Posterior cingulate gyrus (tissue), 11 donors: ENCODE measurements at places on chromosomes 5 and 9.

- DNase-seq = no peak
Observed at GRCh38 chr5:133150909-133151544, 99.2 kb downstream of the HSPA4 start.

GRCh38 chr5:179260324-179261070, 84.8 kb downstream of the ADAMTS2 start:
- no peak for DNase-seq

- peak; percentile 17 for DNase-seq
Observed at GRCh38 chr5:38994324-38994927, 79.8 kb downstream of the RICTOR start.

DNA sequence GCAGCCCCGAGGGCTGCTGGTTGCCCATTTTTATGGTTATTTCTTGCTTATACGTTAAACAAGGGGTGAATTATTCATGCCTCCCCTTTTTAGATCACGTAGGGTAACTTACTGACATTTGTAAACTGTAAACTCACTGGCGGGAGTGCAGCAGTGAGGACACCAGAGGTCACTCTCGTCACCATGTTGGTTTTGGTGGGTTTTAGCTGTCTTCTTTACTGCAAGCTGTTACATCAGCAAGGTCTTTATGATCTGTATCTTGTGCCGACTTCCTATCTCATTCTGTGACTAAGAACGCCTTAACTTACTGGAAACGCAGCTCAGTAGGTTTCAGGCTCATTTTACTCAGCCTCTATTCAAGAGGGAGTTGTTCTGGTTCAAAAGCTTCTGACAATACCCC, 155.0 kb upstream of the PRDM9 start:
- DNase-seq = no peak

DNA sequence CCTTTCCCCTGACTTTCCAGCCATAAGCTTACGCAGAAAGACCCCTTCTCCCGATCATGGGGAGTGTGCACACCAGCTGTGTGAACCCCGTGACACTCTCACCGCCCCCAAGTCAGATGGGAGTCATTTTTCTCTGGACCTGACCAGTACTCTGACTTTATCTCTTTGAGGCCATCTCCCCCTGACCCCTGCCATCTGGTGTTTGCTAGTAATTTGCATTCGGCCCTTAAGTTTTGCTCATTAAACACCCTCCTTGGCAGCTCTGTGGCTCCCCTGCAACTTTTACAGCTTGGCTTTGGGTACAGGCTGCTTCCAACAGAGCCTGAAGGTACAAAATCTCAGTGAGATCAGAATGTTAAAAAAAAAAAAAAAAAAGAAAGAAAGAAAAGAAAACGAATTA, 43.9 kb downstream of the PDZD2 start:
- no peak for DNase-seq

DNA sequence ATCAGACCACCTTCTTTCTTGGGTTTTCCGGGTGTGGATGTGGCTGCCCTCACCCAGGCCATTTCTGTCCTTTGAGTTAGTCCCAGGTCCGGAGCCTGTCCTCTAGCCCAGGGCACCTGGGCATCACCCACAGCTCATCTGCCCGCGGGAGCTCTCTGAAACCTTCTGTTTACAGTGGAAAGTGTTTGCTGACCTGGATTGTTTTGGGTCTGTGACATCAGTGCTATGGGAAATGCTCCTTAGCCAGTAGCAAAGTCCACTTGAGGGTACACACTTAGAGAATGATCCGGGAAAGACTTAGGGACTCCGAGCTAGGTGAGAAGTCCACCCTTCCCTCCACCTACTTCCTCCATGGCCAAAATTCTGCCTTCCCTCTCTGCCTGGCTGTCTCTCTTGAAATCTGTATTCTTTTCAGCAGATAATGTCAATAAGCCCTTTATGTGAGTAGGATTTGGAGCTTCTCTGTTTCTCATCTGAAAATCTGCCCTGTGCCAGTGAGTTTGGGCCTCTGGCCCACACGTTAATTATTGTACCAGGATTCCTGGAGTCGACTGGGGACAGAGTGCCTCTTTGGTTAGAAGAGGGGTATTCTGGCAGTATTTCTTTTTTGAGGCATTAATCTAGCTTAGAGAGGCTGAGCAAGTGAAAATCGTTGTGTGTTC, 19.9 kb downstream of the ABLIM3 start:
- DNase-seq = no peak

GRCh38 chr9:121945281-121945680, 147.8 kb downstream of the TTLL11 start:
- DNase-seq = no peak

DNA sequence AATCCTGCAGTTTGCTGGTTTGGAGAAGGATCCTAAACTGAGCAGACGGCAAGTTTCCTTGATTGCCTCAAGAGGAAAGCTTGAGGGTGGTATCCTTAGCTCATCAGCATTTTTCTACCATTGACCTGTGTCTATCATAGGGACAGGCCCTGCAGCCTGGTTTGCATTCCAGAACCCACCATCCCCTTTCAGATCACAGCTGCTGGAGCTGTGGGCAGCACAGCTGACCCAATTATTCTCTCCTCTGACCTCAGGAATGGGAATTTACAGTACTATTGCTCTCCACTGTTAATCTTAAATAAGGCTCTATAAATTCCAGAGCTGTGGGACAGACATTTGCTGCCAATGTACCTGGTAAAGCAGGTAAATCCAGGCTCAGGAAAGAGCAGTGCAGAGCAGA, 163.0 kb downstream of the SPOCK1 start:
- DNase-seq = no peak

DNA sequence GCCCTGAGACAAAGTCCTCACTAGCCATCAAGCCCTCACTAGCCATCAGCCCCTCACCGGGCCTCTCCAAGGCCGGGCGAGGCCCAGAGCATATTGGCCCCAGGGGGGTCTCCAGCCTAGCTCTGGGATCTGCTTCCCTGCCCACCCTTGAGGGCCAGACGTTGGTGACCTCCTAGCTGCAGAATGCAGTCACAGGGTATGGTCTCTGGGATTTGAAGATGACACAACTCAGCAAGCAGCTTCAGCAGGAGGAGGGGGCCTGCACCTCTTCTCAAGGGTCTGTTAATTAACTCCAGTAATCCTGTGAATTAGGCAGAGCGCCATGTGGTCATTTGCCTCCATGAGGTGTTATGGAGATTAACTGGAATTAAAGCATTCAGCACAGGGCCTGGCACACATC, 116.9 kb upstream of the SPOCK1 start:
- DNase-seq = no peak

DNA sequence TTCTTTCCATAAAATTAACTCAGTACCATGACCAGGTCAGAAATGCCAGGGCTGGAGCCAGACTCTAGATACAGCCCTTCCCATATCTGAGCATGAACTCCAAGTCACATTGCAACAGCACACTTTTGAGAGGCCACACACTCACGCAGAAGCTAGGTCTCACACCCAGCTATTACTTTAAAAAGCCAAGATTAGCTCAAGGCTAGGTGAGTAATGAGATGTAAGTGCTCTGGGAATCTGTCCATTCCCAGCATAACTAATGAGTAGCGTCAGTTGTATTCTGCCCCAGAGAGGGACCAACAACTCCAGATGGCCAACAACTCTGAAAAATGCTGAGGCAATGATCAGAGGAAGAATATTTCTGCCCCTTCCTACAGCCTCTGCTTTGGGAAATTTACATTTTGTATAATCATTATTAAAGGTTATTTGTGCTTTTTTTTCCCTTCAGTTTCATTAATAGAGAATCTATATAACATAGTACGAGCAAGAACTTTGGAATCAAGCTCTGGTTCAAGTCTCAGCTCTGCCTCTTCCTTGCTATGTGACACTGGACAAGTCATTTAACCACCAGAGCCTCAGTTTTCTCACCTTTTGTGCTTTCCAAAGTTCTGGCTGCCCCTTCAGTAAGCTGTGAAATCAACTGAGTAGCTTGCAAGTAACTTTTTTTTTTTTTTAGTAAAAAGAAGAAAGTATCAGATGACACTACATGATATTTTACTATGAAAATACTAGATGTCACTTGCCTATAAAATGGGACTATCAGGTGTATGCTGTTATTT, 118.3 kb downstream of the NR6A1 start:
- DNase-seq = no peak

DNA sequence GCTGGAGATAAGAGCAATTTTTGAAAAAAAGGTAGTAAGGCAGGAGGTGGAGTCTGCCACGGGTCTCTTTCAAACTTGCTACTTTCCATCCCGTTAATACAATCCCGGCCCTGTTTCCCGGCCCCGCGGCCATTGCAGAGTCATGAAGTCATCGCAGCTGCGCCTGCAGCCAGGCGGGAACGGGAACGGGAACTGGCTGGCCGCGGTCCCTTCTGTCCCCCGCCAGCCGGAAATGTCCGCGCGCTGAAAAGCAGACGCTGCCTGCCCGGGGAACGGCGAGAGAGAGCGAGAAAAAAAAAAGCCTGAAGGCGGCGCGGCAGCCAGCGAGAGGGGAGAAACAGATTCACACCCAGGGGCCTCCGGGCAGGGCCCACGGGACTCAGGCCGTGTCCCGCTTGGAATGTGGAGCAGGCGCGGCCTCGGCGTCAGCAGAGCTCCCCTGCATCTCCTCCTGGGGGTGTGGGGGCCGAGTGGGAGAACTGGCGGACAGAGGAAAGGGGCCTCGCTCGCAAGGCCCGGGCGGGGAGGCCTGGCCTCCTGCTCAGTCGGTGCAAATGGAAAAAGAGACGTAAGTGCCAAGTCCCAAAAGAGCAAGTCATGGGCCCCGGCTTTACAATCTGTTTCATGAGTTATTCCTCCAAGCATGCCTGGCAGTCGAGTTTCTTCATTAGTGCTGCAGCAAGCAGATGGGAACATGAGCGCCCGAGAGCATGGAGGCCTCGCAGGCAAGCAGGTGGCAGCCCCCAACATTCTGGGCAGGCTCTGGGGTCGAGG, 201.2 kb upstream of the GAS1 start:
- peak; percentile 78 for DNase-seq

GRCh38 chr5:172713809-172714490, 57.0 kb downstream of the DUSP1 start:
- DNase-seq = no peak

DNA sequence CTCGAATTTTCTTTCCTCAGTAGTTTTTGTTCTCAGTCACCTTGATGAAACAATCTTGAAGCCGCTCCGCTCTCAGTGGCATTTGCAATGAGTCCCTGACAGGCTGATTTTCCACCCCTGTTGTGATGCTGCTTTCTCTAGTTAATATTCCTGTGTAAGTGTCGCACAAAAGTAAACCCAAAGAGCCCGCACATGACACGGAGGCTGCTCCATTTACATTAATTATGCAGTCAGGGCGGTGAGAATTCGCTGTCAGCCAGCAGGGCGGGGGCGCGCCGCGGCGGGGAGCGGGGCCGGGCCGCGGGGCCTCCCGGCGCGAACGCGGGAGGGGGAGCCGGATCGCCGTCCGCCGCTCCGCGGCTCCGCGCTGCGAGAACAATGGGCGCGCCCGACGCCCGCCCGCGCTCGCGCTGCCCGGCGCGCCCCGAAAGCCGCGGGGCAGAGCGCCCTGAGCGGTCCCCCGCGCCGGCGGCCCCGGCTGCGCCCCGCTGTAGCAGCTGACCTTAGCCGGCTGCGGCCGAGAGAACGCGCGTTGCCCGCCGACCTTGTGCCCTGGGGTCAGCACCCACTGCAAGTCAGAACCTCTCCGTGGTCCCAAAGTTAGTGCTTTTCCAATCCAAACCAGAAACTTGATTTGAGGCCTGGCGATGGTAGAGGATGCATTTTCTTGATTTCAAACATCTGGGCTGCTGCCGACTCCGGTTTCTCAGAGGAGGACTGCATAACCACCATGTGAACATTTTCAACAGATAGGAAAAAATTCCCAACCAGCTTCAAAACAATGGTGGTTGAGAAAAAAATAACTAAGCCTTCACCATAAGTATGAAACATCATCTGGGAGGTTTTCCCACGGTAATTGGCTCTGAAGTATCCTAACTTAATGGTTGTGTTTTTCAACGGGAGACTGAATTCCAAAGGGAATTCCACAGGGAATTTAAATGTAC, 142.6 kb downstream of the PBX3 start:
- DNase-seq = peak; percentile 54

DNA sequence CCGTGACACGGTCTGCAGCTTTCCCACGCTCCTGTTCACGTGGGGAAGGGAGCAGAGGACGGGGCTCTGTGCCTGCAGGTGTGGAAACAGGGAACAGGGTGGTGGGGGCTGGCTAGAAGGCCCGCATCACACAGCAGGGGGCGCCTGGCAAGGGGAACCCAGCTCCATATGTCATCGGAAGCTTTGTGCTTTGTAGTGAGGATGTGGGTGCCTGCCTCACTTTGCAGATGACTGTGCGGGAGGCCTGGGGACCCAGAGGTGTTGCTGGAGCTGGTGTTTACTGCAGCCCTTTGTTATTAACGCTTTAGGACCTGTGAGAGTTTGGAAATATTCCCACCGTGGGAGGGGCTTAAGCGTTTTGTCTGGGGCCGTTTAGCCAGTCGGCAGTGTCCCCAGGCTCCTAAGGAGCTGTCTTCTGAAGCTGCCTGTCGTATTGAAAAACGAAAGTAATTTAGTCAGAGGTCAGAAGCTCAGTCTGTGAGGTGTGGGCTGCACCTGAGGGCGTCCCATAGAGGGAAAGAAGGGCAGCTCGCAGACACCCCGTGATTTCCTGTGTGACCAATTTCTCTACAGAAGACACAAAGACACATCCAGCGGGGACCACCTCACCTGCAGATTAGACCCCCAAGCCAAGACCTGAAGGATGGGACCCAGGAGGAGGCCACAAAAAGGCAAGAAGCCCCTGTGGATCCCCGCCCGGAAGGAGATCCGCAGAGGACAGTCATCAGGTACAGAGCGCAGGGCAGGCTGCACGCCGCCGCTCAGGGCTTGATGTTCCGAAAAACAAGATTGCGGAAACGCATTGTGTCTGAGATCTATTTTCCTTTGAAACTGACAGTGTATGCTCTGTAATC, 9.1 kb downstream of the MAN1B1 start:
- DNase-seq = no peak

DNA sequence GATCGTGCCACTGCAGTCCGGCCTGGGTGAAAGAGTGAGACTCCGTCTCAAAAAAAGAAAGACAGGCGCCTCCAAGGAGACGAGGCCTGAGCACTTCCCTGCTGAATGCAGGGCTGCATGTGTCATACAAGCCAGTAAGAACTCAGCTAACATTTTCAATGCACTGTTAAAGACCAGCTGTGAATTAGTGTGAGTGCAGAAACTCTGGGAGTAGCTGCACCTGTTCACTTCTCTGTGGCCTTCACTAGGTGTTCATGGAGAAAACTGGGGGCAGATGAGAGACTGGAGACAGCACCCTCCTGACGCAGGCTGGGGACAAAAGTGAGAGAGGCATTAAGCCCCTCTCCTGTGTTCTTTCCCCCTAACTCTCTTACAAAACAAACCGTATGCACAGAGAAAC, 41.8 kb downstream of the FBXO10 start:
- DNase-seq = no peak

GRCh38 chr9:137070906-137071275, 534 bp upstream of the SAPCD2 start:
- peak; percentile 93 for DNase-seq

- no peak for DNase-seq
Observed at GRCh38 chr5:55062039-55062779, 38.2 kb downstream of the GZMK start.

- DNase-seq = no peak
Observed at GRCh38 chr9:7216004-7216841, 458.4 kb downstream of the KDM4C start.
